ENCODE measurements at places on chromosomes 4 and X. TPM values are rescaled to one million over a fixed set of nuclear protein-coding genes. Genes with fewer than 3 reads are reported as not detected.

The SFRP2 gene
- total RNA-seq, result 71.2 TPM

The SHROOM2 gene
- total RNA-seq, result 3.5 TPM

The UGT2B15 gene
- total RNA-seq, result not detected

The VCX3B gene
- not detected for total RNA-seq

DNA sequence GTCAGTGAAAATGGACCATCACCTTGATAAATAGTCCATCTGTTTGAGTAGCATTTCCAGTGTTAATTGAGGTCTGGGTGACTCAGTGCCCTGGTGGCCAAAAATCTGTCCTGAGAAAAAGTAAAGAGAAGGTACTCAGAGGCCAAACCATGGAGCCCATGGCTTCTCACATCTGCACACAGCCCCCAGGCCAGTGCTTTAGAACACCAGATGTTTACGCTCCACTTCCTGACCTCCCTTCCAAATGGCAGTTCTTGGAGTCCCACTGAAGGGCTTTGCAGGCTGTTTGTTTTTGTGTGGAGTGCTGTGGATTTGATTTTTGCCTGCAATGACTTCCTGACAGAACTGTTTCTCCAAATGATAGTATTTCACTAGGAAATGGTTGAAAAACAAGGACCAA, 60.2 kb upstream of the GPC4 start:
- DNase-seq, result peak; percentile 51

DNA sequence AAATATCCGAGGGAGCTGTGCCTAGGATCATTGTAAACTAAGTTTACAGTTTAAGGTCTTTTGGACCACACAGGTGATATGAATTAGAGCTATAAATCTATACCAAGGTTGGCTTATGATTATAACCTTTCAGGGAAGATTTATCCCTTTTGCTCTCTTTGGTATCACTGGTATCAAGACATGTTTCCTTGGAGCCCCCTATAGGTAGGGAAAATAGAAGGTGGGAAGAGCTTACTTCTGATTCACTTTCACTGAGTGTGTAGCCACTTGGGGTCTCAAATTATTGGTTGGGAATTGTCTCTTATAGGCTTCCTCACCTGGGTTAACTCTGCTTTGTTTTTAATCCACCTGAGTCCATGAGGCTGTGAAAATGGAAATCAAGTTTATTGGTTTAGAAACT, 262.1 kb upstream of the NR3C2 start:
- DNase-seq, result no peak

GRCh38 chr4:2812612-2813354, 19.9 kb downstream of the SH3BP2 start:
- no peak for DNase-seq

The PPP1R2C gene
- not detected for total RNA-seq

Measured in uterus (tissue), 4 donors.